ENCODE measurements at places on chromosomes 2 and 18.

DNA sequence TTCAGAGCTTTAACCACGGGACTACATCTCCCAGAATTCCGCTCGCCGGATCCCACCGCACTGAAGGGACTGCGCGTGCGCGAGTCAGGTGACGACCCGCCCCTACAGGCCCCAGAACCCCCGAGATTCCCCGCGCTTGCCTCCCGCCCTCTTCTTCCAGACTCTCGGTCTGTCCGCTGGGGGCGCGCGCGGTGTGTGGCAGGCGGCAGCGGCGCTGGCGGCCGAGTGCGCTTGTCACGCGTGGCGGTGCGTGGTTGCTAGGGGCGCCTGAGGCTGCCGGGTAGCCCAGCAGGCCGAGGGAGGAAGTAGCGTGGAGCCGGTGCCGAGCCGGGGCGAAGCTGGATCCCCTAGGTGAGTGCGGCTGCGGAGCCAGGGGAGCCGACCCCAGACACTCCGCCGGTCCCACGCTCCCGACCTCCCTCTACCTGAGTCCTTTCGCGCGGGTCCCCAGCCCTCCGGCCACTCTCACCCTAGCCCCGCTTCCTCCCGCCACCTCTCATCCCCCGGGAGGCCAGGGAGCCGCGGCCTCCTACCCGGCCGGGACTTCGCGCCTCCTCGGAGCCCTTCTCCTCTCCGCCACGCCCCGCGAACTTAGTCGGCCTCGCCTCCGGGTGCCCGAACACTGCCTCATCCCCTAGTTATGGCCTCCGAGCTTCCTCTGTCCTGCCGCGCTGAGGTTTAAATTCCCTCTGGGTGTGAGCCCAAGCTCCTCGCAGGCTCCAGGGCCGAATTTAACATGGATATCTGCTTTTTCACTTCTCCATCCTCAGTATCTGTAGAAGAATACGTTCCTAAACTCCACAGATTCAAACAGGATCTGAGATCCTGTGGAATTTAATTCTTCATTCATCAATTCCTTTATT is at the start of gene TTLL4:
TSS of gene TTLL4 (plus strand) at position 149 of the 863 bp plus-strand sequence. CDS start 26,842 bp downstream, outside the sequence.
- DNase-seq = peak; percentile 99

DNA sequence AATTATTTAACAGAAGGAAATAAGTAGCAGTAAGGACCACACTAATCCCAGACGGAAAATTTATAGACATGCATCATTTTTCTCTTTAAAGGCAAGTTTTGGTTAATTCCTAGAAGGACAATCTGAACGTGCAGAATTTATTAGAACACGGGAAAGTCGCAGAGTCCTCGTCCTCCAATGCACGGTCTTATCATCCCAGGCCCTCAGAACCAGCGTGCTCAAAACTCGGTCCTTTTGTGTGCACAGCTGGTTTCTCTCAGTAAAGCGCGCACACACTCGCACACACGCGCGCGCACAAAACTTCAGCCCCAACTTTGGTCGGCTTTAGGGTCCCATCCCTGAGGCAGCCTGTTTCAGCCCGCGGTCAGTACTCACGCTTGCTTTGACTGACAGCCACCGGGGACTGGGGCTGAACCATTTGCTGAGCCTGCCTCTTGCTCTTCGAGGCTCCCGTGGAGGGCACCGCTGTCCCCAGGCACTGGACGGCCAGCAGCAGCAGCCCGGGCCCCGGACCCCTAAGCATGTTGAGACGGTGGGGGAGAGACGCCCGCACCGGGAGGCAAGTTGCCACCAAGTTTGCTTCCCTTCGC is 493 bp downstream of the FN1 start:
- peak; percentile 87 for DNase-seq

DNA sequence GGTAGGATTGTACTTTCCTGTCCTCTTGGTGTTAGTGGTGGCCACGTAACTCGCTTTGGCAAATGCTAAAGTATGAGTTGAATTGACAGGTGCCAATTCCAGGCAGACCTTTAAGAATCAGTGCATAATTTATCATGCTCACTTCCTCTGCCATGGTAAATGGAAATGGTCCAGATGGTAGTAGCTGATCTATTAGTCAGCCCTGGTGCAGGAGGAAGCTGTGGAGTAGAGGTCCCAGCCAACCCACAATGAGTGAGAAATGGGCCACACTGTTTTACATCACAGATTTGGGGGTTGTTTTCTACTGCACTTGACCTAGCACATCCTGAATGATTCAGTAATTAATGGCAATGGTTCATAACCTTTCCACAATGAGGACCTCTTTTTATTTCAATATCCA is 104.4 kb downstream of the RGPD3 start:
- DNase-seq = no peak

DNA sequence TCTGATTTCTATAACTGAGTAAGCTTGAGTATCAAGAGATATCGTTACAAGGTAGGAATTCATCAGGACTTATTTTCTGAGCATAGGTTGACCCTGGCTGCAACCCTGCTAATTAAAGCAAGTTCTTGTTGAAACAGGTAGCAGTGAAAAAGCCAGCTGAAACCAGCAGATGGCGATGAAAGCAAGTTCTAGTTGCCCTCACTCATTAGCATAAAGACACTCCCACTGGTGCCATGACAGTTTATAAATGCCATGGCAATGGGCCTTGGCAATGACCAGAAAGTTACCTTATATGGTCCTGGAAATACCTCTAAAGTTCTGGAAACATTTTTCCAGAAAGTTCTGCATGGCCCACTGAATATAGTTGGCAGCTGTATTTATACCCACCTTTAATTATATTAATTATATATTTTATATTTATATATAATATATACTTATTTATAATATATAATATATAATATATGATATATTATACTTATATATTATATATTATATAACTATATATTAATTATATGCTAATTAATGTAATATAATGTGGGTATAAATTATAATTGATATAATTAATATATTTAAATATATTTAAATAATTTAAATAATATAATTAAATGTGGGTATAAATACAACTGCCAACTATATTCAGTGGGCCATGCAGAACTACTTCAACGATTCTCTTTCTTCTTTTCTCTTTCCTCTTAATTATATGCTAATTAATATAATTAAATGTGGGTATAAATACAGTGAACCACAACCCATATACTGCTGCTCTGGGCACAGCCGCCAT is 188.0 kb downstream of the CDH7 start:
- peak; percentile 88 for DNase-seq

DNA sequence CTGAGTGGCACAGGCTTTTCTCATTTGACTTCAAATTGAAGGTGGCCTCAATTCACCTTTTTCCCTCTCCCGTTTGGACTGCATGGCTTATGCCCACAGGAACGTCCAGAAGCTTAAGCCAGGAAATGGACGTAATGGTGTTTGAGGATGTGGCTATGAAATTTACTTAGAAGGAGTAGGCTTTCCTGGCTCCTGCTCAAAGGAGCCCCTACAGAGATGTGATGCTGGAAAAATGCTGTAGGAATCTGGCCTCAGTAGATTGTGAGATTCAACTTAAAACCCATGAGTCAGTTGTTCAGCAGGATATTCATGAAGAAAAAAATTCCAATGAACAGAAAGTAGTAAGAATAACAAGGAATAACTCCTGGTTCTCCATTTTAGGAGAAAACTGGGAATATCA is 129.0 kb downstream of the ICOS start:
- DNase-seq = no peak

Data from endodermal cell (in vitro differentiated cells).